HepG2 (cell line): ENCODE measurements at places on chromosomes 12 and 14.

DNA sequence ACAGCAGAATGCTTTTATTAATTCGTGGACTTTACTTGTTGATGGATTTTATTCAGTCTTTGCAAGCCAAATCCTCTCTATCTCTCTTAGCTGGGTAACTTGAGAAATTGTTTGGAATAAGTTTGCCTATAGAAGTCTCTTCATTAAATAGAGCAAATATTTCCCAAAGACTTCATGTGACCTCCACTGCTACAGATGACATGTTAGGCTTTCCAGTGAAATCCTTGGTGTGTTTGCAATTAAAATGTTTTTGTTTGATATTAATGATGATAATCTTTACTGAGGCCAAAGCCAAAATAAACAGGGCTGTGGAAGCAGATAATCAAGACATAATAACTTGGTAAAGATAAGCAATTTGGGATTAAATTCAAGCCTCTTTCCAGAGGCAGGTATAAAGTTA is 4.4 kb downstream of the MYF6 start:
- DNase-seq: no peak

DNA sequence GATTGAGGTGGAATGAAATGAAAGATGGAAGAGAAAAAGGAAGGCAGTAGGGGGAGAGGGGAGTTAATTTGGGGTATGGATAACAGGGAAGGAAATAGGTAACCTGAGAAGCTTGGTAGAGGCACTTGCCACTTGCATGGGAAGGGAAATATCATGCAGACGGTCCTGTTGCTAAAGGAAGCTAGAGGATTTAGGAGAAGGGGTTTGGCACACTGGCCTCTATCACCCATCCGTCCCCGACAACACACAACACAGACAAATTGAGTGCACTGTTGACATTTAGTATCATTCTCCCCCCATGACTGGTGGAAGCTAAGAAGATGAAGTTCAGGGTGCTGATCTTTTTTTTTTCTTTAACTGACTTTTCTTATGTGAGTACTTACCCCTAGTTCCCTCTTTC is 2.0 kb downstream of the OR10AD1 start:
- DNase-seq: no peak

DNA sequence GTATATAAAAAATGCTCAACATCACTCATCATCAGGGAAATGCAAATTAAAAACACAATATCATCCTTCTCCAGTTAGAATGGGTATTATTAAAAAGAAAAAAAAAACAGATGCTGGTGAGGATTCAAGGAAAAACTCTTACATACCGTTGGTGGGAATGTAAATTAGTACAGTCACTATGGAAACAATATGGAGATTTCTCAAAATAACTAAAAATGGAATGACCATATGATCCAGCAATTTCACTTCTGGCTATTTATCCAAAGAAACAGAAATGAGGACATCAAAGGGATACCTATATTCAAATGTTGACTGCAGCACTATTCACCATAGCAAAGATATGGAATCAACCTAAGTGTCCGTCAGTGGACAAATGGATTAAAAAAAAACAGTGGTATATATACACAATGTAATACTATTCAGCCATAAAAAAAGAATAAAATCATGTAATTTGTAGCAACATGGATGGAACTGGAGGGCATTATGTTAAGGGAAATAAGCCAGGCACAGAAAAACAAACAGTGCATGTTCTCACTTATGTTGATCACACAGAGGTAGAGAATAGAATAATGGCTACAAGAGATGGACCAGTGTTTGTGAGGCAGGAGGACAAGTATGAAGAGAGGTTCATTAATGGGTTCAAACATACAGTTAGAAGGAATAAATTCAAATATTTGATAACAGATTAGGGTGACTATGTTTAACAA is 14.4 kb upstream of the PRR4 start:
- DNase-seq: no peak

DNA sequence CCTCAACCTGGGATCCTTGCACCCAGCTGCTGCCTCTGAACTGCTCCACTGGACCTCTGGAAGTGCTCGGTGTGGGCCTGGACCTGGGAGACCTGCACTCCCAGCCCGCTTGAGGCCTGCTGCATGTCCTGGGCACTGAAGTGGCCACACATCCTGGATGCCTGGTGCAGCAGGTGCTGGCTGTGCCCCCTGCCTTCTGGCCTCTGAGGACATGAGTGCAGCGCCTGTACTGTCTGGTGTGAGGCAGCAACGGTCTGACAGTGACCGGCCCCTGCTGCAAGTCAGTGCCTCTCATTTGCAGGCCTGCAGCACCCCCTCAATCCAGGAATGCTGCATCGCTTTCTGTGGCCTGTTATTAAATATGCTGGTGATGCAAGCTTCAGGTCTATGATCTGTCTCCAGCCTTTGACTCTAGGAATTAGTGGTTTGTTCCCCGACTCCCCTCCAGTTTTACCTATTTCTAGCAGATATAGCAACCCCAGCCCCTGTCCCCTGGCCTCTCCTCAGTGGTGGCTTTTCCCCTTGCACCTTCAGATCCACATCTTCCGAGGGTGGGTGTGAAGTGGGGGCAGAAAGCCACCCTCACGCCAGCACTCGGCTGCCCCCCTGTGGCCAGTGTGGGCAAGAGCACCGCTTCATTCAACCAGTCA is 3.6 kb downstream of the SMIM41 start:
- DNase-seq: peak; percentile 40

- no peak for DNase-seq
Observed at GRCh38 chr12:58009405-58010195, 68.2 kb downstream of the ATP23 start.
